Dermis blood vessel endothelial cell (primary cell): ENCODE measurements at places on chromosomes 4 and X. TPM values are rescaled to one million over a fixed set of nuclear protein-coding genes. Genes with fewer than 3 reads are reported as not detected.

Gene ZNF81
- total RNA-seq, result 6.7 and 10.0 TPM in 2 replicates

Gene ZNF674
- 4.1 and 6.6 TPM in 2 replicates for total RNA-seq

Gene TLR3
- total RNA-seq, result 2.4 and 7.1 TPM in 2 replicates

- DNase-seq, result no peak
Observed at GRCh38 chr4:128549636-128550035, 259.9 kb upstream of the JADE1 start.

- no peak for DNase-seq
Observed at GRCh38 chr4:30968926-30969325, 248.8 kb downstream of the PCDH7 start.

- peak; percentile 18 for DNase-seq
Observed at GRCh38 chr4:1008840-1009541, 2.4 kb upstream of the FGFRL1 start.

DNA sequence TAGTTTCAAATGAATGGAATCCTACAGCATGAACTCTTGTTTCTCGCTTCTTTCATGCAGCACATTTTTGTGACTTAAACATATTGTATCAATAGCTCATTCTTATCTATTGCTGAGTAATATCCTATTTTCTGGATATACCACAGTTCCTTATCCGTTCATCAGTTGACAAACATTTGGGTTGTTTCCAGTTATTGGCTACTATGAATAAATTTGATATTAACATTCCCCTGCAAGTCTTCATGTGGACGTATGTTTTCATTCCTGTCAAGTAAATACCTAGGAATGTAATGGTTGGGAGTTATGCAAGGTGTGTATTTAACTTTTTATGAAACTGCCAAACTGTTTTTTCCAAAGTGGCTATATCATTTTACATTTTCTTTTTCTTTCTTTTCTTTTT, 114.0 kb upstream of the SH3RF1 start:
- no peak for DNase-seq

GRCh38 chr4:98222306-98222705, 38.9 kb upstream of the RAP1GDS1 start:
- no peak for DNase-seq
